ENCODE measurements at places on chromosomes 2 and 18.

GRCh38 chr18:79760348-79760747 lies 37.4 kb upstream of the KCNG2 start:
- no peak for DNase-seq

DNA sequence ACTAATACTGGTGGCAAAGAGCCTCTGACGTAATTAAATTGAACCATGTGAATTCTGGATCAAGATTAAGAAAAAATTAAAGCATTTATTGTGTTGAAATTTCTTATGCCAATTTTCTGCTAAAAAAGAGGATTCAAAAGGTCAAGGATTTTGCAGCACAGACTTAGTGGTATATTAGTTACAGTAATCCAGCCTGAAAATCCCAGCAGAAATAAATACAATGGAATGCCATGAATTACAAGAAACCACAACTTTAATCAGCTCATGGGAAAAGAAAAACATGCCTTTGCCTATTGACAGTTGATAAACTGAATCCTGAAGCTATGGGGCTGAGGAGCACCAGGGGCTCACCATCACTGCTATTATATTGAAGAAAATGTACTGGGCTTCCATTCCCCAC lies 114.8 kb upstream of the SATB2 start:
- no peak for DNase-seq

GRCh38 chr2:61023670-61024069 lies 5.6 kb upstream of the PUS10 start:
- no peak for DNase-seq

DNA sequence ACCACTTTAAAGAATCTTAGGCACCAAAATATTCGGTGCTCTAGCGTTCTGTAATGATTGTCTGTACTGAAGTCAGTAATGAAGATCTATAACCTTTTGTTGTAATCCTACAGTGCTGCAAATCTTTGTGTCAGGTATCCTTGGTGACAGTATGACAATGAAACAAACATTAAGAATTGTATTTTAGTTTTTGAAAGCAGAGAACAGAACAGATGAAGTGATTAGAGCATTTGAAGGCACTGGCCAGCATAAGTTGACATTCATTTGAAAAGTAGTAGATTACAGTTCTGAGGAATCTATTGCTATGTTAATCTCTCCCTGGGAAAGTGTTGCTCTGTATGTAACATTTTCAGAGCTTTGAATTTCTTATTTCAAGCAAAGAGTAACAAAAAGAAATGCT lies 451.2 kb downstream of the NUP35 start:
- DNase-seq, result no peak

DNA sequence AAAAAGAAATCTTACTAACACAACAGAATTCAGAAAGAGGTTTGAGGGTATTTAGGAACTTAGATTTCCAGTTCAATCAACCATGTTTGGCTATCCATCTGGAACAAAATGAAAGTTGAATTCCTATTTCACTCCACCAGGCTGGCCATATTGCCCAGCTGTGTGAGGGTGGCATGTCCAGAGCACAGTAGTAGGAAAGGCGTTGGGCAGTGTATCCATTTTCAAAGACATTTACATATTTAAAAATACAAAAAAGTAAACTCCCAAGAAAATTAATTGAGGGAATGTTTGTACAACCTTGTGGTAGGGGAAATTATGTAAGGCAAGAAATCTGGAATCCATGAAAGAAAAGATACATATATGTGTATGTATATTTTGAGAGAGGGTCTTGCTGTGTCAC lies 21.5 kb upstream of the MSH2 start:
- DNase-seq, result no peak

DNA sequence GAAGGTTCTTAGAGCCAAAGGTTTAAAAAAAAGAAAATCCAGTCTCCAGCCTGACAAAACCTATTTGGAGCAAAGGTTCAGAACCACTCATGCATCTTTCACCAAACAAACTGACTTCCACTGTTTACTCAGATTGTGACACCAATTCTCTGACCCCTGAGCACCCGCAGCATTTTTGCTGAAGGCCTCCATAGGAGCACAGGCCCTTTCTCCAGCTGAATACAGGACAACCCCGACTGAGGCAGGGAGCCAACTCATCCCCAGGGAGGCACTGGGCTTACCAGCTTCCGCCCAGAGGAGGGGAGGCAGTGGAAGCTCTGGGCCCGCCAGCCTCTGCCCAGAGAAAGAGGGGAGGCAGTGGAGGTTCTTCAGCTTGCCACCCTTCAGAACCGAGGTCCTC lies 51.0 kb upstream of the CNGA3 start:
- no peak for DNase-seq

GRCh38 chr18:72965616-72966015 lies 97.8 kb upstream of the NETO1 start:
- no peak for DNase-seq

DNA sequence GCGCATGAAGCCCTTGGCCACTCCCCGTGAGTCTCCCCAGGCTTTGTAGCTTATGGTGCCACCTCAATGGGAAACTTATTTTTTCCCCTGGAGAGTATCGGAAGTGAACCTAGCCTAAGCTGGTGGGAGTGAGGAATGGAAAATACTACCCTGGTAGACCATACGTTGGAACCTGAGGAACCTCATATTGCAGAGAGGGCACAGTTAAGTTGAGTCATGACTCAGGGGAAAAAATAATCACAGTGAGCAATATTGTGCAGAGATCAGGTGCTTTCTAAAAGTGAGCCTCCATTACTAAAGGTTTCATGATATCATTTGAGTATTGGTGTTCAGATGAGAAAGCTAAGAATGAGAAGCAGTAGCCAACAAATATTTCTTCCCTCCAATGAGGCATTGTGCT lies 360.5 kb upstream of the NT5C1B start:
- DNase-seq, result no peak

DNA sequence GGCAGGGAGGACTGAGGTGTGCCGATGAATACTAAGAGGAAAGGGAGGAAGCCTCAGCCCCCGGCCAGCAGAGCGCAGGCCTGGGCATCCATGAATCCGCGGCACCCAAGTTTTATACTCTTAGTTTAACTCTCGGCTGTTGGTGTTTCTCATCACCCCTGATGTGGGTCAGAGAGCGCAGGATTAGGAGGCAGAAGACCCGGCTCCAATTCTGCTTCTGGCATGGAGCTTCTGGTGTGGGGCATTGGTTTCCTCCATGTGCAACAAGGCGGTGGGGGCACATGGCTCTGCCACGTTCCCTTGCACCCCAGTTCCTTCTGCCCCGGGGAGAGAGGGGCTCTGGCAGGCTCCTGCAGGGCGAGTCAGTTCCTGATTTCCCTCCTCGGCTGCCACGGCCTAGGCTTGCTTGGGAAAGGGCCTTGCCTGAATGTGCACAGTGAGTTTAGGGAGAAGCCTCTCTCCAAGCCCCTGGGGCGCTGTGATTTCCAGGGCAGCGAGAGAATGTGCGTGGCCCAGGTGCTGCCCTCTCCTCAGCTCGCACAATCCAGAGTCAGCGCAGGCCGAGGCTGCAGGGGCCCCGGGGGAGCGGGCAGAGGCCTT lies 36.2 kb upstream of the DNMT3A start:
- no peak for DNase-seq

- no peak for DNase-seq
Observed at GRCh38 chr18:70411307-70411706, 122.5 kb downstream of the SOCS6 start.

Data from stimulated activated CD8-positive, alpha-beta memory T cell treated with anti-CD3 and anti-CD28 coated beads, Interleukin-15, amount 100 ng/mL, for 24 hours (primary cell).